ENCODE measurements at places on chromosomes 16 and 17.

DNA sequence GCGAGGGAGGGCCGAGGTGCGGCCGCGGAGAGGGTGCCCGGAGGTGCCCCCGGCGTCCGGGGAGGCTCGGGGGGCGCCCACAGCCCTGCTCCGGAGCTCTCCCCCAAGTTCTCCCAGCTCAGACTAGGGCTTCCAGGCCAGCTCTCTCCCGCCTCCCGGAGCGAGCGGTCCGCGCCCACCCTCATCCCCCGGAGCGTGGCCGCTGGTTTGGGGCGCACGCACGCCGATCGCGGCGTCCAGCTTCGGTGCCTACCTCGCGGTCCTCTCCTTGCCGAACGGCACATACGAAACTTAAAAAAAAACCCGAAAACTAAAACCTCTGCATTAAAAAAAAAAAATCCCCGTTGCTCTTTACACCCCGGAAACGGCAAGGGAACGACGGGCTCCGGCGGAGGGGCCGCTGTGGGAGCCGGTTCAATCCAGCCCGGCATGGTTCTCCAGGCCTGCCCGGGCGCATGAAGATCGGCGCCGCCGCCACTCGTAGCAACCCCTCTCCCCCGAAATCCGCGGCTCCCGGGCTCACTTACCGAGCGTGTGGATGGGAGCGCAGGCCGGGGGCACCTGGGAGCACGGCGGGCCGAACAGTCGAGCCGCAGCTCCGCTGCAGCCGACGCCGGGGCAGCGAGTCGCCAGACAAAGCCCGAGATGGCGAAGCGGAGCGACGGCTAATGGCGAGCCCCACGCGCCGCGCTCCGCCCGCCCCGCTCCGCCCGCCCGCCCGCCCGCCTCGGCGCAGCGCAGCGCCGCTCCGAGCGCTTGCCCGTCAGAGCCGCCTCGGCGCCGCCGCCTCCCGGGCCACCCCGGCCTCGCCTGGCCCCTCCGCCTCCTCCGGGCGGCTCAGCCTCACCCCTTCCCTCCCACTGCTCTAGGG is 973 bp upstream of the UBTF start:
- DNase-seq: peak; percentile 51

DNA sequence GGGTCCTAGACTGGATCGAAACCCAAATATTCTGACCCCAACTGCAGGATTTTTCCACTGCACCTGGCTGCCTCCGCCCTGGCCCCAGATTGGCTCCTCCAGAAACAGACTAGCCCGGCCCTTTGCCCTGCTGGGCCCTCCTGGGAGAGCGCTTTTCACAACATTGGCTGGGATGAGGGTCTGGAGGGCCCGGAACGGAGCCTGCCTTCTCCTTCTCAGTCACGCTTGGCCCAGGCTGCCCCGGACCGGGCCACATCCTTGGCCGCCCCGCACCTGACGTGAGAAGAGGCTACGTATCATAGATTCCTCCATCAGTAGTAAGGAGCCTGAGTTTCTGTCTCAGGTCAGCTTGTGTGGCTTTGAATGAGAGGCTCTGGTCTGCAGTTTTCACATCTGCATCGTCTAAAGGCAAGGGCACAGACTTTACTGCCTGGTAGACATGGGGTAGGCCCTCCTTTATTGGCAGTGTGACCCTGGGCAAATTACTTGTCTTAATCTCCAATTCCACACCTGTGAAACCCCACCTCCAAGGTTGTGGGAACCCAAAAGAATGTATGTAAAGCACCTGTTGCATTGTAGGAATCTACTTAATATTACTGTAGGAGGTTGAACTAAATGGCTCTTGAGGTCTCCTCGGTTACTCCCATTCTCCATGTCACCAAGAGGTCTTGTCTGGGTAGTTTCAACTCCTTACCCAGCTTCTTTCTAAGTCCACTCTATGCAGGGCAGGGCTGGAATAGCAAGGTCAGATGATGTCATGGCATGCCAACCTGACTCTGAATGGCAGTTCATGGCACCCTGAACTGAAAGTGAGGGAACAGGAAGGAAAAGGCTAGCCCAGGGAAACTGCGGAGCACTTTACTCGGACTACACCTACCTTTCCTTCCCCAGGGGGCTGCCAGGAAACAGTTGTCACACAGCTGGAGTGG is 661 bp downstream of the LRRC3C start:
- no peak for DNase-seq

DNA sequence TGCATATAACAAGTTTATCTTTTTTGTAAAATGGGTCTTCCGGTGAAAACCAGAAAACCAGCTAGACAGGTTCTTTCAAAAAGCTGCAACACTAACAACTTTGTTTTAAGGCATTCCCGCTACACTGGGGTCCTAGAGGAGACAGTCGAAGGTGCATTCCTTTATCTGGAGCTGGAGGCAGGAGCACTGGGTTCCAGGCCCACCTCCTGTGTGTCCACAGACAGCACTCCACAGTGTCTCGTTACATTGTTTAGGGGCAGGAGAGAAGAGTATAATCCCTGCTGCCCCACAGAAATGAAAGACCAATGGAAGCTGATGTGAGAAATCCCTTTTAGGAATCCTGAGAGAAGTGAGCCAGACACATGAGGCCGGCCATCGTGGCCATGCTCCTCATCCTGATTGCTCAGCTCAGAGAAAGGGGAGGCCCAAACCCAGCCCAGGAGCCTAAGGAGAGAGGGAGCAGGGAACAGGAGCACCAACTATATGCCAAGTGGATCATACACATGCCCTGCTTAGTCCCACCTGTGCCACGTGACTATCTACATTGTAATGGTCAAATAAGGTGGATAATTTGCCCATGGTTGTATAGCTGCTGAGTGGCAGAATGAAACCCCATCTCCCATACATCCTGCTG is 59.5 kb downstream of the CCDC182 start:
- no peak for DNase-seq

DNA sequence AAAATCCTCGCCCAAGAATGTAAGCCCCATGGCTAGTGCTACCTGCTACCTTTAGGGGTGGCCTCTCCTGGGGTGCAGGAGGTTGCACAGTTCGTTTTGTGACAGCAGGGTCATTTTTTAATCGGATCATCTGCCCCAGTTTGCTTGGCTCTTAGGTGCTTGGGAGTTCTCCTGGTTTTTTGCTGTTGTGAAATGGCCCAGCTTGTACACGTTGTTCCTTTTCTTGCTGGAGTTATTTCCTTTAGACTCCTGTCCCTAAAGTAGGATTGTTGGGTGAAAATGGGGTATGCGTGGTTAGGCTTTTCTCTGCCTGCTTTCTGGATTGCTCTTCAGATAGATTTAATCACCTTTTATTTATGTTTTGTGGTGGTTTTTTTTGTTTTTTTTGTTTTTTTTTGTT is 25.8 kb downstream of the ABCC1 start:
- DNase-seq: no peak

DNA sequence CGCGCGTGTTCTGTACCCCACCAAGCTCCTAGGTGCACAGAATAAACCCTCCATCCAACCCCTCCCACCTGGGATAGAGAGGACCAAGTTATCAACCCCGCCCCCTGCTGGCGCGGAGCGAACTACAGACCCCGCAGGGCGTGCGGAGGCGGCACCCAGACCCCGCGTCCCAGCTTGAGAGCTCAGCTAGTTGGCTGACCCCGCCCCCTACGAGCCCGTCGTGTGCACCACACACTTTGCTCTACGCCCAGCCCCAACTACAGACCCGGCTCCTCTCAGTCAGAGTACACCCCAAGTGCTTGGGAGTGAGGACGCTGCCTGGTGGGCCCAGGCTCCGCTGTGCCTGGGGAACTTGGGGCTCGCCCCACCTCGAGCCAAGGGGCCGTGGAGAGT is 1.5 kb downstream of the GRIN2A start:
- DNase-seq: peak; percentile 19

DNA sequence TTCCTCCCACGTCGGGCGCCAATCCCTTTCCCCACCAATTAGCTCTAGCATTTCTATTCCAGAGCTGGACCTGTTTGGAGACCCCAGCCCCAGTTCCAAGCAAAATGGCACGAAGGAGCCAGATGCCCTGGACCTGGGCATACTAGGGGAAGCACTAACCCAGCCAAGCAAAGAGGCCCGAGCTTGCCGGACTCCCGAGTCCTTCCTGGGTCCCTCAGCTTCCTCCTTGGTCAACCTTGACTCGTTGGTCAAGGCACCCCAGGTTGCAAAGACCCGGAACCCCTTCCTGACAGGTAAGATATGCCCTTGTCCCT is 5.6 kb upstream of the SPATA20 start:
- DNase-seq: no peak

- DNase-seq: no peak
These were observed 42.6 kb upstream of the AXIN2 start for GRCh38 chr17:65604070-65604469.

All from stimulated activated CD4-positive, alpha-beta T cell treated with anti-CD3 and anti-CD28 coated beads, TNF-alpha, amount 100 ng/mL, for 24 hours (primary cell).